Left lung (tissue), 14 donors: ENCODE measurements at places on chromosomes 11 and 22. TPM values are rescaled to one million over a fixed set of nuclear protein-coding genes. Genes with fewer than 3 reads are reported as not detected.

DNA sequence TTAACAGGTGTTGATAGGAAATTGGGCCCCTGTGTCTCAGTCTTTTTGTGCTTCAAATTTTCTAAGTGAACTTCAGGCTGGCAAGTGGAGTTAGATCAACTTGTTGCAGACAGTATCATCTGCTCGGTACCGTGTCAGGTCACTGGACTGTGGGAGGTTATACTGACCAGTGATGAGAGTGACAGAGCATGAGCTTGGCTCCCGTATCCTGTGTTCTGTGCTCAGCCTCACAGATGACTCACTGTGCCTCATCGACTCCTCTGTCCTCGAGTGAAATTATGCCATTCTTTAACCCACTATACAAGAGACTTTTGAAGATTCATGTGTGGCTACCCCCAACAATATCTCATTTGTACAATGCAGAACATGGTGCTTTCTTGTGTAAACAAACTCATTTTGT, 7.9 kb downstream of the GRAP2 start:
- DNase-seq: no peak

GRCh38 chr11:126112547-126112946, 49.9 kb upstream of the CDON start:
- no peak for DNase-seq

The PANX3 gene
- not detected for polyA plus RNA-seq

The ARHGAP8 gene
- 46.5 TPM for polyA plus RNA-seq

The MPZL3 gene
- 8.8 TPM for polyA plus RNA-seq

The KDM4E gene
- 0.32 TPM for polyA plus RNA-seq
